Tongue (tissue), 3 donors: ENCODE measurements at places on chromosomes 1 and 21.

GRCh38 chr1:151273924-151274466, 8.1 kb upstream of the ZNF687 start:
- DNase-seq: no peak

DNA sequence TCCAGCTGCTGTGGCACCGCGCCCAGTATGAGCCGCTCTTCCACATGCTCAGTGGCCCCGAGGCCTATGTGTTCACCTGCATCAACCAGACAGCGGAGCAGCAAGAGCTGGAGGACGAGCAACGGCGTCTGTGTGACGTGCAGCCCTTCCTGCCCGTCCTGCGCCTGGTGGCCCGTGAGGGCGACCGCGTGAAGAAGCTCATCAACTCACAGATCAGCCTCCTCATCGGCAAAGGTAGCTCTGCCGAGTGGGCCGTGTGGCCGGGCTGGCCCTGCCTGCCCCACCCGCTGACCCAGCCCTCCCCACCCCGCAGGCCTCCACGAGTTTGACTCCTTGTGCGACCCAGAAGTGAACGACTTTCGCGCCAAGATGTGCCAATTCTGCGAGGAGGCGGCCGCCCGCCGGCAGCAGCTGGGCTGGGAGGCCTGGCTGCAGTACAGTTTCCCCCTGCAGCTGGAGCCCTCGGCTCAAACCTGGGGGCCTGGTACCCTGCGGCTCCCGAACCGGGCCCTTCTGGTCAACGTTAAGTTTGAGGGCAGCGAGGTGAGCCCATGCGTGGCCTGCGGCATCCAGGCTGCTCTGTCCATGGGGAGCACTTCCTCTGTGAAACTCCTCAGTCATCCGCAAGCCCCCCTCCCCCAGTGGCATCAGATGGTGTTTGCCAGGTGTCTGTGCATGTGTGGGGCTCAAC, 64.2 kb downstream of the PIK3CD start:
- DNase-seq: no peak

GRCh38 chr21:23016617-23017016, 2018.4 kb downstream of the NCAM2 start:
- no peak for DNase-seq

DNA sequence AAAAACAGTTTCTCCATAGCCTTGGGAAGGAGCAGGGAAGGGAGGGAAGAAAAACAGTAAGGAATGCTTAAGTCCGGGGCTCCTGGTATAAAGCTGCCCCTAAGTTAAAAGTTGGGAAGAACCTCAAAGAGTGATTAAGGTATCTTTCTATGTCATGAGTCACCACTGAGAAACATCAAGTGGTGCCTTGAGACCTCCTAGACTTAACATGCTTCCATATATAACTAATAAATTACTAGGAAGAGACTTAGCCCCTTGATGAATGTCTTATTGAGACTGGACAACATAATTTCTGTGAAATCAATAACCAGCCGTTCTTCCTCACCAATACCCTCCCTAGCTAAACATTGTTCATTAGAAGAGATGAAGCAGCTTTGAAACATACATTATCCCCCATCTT, 121.8 kb upstream of the SLC44A3 start:
- DNase-seq: no peak

GRCh38 chr1:51293898-51294515, 36.4 kb downstream of the TTC39A start:
- DNase-seq: no peak
